CD14-positive monocyte (primary cell): ENCODE measurements at places on chromosomes 7 and 10.

DNA sequence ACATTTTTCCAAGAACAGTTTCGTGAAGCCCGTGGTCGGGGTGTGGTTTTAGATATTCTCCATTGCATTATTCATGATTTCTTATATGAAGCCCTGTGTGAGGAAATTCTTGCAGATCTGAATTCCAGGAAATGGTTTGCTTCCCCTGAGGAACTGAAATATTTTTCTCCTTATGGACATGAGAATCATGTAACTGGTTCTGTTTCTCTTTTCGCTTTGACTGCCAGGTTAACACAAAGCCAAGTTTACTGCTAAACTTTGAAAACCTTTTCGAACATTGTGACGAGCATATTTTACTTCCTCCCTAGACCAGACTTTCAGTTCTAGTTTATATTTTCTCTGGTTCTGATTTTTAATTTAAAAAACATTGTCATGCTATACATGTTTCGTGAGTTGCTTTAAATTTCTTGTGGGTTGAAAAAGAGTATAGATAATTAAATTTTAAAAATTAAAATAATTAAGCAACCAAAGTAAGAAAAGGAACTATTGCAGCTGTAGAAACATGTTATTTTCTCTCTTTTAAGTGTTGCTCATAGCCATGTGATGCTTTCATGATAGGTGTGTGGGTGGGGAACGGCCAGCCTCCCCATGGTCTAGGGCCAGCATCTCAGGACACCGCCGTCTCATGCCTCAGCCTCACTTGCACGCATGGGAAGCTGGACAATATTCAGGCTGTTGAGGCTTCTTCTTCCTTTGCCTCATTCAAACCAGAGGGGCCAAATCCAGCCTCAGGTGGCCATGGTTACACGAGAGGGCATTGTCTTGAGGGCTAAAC lies 97.1 kb downstream of the CREB5 start:
- DNase-seq = peak; percentile 42

- DNase-seq = no peak
Observed at GRCh38 chr7:105202616-105203015, 186.1 kb downstream of the SRPK2 start.

DNA sequence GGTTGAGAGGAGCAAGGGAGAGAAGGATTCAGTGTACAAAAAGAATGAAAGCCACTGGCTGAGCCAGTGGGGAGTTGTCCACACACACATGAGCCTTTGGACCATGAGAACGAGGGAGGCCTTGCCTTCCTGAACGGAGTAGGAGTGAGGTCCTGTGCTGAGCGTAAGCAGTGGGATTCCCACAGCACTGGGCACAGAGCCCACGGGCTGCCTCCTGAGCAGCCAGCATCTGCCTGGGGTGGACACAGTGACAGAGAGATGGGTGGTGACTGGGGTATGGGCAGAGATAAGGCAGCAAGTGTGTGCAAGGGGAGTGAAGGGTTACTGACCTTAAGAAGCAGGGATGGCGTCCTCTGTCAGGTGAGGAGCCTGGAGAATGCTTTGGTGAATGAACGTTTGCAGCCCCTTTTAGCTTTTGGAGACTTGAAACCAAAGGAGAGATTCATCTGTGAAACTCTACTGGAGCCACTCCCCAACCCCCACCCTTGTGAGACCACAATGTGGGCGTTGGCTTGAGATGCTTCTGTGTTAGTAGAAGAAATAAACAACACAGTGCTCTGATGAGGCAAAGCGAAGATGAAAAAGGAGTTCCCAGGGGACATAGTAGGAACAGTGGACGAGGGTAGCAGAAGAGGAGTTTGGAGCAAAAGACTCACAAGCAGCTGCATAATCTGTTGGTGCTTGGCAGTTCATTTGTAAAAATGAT lies 56.5 kb downstream of the FIGNL1 start:
- no peak for DNase-seq

DNA sequence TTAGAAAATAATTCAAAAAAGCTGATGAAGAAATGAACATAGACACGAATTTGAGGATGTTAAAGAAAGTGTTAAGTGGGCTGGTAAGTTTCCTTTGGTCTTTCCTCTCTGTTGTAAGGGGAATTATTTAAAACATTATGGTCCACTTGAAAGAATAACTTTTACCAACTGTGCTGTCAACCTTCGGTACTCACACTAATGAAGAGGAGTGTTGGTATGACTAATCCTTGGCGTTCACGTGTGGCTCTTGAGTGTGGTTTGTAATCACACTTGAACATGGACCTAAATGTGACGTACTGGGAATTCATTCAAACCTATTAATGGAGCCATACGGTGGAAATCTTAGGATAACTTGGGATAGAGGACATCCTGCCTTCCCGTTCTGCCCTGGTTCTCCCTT lies 41.3 kb downstream of the TBXAS1 start:
- DNase-seq = no peak

DNA sequence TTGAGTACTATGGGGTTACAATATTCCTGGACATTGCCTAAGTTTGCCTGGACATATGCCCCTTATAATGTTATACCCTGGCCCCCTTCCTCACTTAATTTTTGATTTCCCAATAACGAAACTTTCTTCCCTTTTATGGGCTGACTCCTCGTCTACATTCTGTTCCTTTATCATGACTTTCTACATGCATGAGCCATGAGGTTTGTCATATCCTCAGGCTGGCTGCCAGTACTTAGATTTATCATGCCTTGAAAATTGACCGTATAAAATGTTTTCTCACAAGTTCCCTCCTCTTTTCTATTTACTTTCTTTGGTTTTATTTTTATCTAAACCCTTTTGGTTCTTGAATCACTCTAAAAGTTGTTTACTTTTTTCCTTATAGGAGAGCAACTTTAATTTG lies 4.7 kb downstream of the DNAH11 start:
- DNase-seq = peak; percentile 31

DNA sequence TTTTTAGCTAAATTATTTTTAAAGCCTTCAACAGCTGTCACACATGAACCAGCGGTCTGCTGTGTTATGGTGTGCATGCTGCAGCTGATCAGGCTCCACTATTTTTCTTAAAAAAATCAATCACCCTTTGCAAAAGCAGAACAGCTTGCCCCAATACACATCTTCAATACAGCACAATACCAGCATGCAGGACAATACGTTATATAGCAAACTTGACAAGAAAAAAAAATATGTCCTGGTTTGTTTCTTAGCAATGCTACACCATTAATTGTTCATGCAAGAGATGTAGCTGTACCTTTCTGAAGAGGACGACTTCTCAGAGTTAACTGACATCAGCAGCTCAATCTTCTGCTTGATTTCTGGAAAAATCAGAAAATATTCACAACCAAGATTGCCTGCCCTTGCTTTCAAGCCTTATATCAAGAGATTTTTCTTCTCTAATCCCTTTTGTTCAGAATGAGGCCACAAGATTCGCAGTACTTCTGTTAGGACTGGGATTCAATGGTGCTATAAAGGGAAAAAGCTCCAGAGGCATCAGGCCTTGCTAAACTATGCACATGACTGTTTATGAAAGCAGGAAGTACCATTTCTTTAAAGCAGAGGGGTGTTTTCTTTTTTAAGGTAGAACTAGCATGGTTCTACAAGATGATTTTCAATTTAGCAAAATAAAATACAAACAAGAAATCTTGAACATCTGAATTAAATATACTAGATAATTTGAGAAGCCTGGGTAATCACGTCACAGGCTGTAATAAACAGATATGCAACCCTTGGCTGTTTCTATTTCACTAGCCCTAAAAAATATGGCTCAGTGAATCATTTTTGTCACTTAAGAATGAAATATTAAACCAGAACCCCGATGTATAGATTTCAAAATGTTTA lies 120.0 kb downstream of the SRPK2 start:
- peak; percentile 45 for DNase-seq

- no peak for DNase-seq
Observed at GRCh38 chr7:123995617-123996326, 37.1 kb downstream of the TMEM229A start.

- no peak for DNase-seq
Observed at GRCh38 chr10:89476150-89476549, 59.2 kb downstream of the SLC16A12 start.

GRCh38 chr10:56653289-56653688 lies 292.2 kb upstream of the ZWINT start:
- DNase-seq = no peak

DNA sequence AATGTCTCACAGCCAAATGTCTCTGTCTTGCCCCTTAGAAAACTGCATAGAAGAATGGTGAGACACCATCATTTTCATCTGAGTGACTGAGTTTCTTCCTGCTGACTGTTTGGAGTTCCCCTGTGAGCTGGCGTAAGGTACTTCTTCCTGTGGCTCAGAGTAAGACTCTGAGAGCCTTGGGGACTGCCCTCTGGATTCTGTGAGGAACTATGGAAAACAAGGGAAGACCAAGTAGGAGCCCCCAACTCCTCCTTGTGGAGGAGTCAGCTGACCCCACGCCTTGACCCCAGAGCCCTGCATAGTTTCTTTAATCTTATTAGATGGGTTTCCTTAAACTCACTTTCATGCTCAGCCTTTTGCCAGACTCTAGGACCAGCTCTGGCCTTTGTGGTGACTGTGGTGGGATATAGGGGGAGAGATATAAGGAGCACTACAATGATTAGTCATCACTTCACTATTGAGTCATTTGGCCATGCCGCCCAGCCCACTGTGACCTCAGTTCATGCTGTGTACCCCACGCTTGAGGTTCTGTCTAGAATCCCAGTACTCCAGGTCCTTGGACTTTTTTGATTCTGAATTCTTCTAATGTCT lies 51.8 kb upstream of the FAM133B start:
- DNase-seq = peak; percentile 40

DNA sequence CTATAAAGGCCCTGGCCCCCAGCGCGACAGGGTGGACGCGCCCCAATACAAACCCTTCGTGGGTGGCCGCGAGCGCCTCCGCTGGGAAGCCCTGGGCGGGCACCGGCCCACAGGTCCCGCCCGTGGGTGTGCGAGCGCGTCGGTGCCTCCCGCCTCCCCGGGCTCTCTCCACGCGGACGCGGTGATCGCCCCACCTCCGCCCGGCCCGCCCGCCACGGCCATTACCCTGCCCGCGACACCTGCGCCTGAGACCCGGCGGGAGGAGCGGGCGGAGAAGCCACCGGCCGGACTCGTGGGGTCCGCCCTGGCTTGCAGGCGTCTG lies 81.2 kb downstream of the PAX2 start:
- DNase-seq = no peak

DNA sequence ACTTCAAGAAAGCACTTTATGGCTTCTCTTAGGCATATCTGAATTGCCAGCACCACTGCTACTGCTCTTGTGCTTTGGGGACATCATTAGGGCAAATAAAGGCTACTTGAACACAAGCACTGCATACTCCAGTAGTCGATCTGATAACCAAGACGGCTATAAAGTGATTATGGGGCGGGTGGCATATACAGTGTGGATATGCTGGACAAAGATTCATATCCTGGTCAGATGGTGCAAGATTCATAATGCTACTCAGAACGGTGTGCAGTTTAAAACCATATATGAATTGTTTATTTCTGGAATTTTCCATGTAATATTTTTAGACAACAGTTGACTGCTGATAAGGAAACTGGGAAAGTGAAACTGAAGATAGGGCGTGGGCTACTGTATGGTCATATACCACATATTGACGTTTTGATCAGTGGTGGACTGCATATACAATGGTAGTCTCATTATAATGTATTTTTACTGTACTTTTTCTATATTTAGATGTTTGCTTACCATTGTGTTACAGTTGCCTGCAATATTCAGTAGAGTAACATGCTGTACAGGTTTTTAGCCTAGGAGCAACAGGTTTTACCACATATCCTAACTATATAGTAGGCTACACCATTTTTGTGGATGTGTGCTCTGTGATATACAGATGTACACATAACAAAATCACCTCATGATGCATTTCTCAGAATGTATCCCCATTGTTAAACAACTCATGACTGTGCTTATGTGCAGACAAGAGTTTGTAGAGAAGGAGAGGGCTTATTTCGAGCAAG lies 15.2 kb downstream of the ANLN start:
- no peak for DNase-seq

GRCh38 chr10:88389456-88389855 lies 193.7 kb downstream of the RNLS start:
- peak; percentile 37 for DNase-seq

DNA sequence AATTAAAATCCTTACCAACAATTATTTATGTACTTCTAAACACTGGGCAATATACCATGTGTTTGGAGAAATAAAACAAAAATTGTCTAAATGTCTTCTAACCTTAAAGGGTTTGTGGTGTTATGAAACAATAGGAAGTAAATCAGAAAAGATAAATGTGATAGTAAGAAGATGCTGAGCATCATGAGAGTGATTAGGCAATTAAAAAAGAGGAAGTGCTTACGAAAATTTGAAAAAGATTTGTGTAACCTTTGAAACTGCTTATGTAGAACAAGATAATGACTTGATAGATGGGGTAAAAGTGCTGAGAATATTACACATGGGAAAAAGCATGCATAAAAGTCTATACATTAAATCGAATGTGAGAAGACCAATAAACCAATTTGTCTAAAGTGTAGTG lies 573.4 kb upstream of the CNTNAP2 start:
- DNase-seq = no peak

GRCh38 chr7:159272739-159273138 lies 128.1 kb upstream of the VIPR2 start:
- no peak for DNase-seq

DNA sequence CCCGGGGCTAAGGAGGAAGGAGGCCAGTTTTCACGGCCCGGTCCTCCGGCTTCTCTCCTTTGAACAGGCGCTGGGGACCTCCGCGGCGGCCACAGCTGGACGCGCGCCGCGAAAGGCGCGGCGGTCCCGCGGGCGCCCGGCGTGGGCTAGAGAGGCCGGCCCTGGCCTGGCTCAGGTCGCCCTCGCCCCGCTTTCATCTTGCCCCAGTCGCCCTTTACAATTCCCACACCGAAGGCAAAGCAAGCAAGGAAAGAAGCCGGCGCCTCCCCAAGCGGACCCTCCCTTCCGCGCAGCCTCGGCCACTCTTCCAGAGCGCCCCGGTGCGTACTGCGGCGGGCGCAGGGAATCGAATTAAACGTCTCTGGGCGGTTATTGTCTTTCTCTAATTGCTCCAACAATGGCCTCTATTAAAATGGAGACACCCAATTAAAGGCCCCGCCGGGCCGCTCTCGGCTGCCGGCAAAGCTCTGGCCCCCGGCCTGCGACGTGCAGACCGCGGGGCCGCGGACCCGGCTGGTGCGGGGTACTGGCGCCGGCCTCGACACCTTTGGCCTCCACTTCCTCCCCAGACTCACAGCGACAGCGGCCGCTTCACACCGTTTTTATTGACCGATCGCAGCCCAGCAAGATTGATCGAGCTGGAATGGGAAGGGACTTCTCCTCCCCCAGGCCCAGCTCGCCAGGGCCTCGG lies 4.5 kb upstream of the GATA3 start:
- DNase-seq = no peak
